NCI-H1417 treated with DMSO at 0.1 percent for 48 hours (cell line): ENCODE measurements at places on chromosomes 5 and 9.
A peak's percentile ranks its signal among the peaks of the same experiment; 100 is the strongest.

DNA sequence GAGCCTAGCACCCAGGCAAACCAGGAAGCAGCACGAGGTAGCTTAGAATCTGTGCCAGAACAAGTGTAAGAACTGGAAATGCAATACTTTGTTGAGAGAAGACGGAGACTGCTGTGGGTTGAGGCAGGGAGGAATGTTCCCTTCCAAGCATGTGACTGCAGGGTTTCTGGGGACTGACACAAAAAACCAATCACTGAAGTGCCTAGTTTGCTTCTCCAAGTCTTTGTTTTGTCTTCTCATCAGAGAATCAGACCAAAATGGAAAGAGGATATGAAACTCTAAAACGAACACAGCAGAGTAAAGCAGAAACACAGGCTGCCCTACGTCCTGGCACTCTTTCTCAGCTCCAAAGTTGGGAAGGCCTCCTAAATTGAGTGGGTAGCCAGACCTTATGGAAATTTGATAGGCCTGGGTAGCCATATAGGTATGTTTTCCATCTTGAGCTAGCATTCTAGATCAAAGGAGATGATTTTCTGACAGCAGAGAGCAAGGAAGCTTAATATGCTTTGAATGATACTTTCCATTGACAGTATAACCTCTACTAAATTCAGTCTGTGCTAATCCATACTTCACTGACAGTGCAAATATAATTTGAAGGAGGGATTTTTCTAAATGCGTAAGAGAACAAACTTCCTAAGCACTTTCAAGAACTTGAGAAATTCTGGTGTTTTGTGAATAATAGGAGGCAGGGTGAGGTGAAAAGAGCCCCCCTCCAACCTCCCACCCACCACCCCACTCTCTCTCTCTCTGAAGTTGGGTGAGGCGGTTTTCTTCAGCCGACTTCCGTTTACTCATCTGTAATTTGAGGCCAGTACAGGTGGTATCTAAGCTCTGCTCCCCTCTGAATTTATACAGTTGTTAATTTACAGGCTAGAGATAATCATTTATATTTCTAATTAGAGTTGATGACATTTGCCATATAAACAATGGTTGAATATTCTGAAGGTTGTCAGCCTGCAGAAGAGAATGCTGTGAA lies 5.5 kb downstream of the ADRB2 start:
- DNase-seq: no peak

GRCh38 chr9:93818827-93819472 lies 136.2 kb downstream of the BARX1 start:
- no peak for DNase-seq

DNA sequence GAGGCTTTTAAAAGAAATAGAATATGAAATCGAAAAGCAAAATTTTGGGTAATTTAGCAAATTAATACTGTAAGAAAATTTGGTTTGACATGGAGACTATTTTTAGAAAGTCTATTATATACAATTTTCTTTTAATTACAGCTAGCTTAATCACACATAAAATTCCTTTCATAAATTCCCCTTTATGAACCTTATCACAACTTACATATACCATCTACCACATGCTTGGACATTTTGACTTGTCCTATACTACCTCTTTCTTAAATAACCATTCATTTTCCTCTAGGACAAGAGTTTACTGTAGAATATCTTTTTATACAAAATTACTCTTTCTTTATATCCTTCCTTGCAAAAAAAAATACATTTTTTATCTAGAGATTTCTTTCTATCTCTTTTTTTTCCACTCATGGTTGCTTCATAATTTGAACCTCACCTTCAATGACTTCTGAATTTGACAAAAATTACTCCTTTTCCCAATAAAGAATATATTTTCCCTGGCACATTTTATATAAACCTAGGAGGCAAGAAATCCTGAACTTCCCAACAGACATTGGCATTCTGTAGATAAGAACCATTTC lies 34.0 kb upstream of the SYK start:
- no peak for DNase-seq

DNA sequence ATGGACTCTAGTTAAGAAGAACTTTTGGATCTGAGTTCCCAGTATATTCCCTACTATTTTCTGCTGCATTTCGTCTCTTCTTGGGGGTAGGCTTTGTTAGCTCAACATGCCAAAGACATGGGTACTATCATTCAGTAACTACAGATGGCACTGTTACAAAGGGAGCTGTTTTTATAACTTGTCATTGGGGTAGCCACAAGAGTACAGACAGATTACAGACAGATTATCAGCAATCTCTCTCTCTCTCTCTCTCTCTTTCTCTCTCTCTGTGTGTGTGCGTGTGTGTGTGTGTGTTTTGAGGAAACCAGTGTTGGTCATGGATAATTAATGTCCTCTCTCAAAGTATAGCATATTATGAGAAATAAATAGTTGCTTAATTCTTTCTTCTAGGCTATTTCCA lies 116.1 kb downstream of the WDR70 start:
- no peak for DNase-seq

- no peak for DNase-seq
Measured at GRCh38 chr5:145462525-145462924, 372.6 kb downstream of the PRELID2 start.

DNA sequence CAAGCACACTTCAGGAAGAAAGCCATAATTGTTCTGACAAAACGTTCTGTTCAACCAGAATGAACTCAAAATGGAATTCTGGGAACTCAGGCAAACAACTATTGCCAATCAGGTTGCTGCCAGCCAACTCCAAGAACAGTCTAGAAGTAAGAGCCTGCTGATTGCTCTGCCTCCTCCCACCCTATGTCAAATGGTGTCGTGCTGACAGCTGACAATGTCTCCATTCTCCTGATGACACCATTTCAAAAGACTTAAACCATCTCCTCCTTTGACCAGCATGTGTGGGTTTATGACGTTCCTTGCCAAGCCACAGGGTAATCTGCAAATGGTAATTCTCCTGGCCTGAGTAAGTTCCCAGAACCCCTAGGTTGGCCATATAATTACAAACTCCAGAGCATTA lies 21.9 kb upstream of the PLIN2 start:
- DNase-seq: no peak

GRCh38 chr5:39761199-39761950 lies 336.6 kb upstream of the DAB2 start:
- DNase-seq: no peak

DNA sequence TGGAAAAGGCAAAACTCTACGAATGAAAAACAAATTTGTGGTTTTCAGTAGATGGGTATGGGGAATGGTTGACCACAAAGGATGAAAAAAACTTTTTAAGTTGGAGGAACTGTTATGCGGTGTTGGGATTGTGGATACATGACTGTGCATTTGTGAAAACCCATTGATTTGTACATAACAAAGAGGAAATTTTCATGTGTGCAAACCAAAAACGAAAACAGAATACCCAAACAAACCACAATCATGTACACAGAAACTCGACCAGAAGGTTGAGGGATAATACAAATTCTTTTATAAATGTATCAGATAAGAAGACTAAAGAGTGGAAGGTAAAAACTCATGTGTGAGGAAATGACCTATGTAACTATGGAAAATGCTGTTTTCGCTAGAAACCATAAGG lies 1012.4 kb downstream of the CDH18 start:
- DNase-seq: no peak

DNA sequence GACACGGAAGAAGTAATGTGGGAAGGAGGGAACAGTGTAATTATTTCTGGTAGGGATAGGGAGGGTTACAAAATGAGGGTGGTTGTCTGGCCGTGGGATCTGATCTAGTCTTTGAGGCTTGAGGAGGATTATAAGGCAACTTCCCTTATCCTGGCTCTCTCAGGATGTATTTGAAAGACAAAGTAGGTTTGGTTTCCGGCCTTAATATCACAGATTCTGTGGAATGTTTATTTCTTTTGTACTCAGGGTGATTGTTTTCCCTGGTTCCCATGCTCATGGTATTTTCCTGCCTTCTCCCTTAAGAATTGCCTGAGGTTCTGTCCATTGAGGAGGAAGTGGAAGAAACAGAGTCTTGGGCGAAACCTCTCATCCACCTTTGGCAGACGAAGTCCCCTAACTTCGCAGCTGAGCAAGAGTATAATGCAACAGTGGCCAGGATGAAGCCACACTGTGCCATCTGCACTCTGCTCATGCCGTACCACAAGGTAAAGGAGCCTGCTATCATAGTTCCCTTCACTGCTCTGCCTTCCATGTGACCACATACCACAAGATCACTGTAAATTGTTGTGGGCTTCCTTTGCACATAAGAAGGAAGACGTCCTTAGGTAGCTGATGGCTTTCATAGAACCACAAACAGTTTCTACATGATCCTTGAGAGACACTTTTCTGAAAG lies 253.8 kb downstream of the KDM4C start:
- no peak for DNase-seq

DNA sequence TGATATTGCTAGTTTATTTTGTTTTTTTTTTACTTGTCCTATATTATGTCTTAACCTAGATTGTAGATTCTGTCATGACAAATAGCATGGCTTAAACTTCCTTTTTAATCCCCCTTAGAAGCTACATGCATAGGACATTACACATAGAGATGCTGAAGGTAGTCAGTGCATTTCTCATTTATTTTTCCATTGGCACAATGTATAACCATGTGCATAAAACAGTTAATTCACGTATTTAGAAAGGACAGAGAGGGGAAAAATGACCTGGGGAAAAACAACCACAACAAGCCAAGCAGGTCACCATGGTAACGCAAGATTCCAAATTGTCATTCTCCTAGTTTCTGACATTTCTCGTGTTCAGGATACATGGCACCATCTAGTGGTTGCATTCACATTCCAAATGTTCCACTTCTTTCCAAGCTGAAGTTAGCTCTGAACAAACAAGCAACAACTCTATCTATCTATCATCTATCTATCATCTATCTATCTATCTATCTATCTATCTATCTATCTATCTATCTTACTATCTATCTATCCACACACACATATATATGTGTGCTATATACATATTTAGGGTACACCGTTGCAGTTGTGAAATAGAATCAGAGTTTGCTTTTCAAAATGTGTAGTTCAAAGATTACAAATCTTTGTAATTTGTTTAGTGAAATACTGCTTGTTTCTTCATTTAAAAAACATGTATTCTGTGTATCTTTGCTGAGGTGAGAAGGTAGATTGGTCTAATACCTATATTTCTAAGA lies 487.2 kb upstream of the ST8SIA4 start:
- no peak for DNase-seq

DNA sequence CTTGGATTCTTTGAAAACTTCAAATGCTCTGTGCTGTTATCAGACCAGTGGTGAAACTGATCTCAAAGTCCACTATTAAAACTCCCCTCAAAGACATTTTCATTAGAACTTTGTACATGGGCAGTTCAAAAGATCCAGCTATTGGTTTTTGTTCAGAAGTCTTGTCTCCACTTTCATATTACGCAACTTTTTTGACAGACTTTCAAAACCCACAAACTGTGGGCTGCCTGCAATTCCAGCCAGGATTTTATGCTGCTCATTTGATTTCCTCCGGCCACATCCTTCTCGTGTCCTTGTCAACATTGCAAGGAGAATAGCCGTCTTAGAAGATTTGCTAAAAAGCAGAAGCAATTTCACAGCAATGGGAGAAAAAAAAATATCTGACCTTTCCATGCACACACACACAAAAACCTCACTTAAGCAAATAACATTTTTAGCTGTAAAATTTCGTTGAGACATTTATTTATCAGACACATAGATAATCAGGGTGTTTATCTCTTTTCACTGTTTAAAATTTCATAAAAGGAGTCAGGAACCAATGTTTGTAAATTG lies 1990.5 kb downstream of the MAT2B start:
- no peak for DNase-seq

- DNase-seq: no peak
Measured at GRCh38 chr9:32455738-32456137, 70.3 kb downstream of the RIGI start.

DNA sequence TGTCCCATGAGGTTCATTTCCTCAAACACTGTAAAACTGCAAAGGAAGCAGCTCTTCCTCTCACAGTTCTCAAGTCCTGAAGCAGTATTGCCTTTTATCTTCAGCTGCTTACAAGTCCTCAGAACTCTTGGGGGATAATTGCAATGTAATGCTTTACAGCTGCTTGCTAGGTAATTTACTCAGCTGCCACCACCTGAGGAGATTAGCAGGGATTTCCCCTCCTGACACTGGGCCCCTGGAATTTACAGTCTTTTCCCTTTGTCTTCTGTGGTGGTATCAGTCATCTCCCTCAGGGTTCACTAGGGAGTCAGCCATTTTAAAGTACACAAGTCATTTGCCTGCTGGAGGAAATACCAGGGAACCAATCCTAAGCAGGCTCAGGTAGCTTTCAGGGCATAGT lies 754.3 kb upstream of the GRAMD2B start:
- peak; percentile 41 for DNase-seq
